Stimulated activated CD4-positive, alpha-beta T cell treated with anti-CD3 and anti-CD28 coated beads, Interleukin-1b, Interleukin-23, amount 100 ng/mL, for 24 hours (primary cell): ENCODE measurements at places on chromosomes 3 and 15.

GRCh38 chr3:117557464-117558090 is 848.0 kb downstream of the TUSC7 start:
- DNase-seq = no peak

DNA sequence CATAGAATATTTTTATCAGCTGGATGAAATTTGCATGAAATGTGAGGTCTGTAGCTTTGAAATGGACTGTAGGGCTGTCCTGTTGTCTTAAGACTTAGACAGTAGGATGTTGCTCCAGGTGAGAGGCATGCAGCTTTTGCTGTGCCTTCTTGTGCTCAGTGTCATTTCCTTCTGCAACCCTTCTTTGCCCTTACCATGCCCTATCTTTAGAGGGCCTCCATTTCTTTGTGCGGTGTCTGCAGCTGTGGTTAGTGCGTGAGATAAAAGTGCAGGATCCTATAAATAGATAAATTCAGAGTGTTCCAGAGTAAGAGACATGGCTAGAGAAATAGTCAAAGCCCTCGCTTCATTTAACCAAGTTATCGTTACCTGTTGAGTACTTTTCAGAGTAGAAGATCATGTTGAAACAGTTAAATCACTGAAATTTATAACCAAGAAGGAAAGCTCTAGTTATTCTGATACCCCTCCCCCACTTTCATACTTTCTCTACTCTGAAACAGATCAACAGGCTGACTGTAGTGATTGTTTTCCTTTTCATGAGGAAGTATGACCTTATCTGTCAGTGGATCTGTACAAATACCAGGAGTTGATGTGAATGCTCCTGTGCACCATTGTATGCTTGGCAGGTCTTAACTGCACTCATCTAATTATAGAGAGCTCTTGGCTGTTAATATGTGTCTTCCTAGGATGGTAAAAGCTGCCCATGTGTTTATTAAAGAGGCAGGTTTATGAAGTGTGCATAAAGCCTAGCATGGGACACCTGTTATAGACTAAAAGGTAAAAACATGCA is 18.2 kb downstream of the EIF3J start:
- no peak for DNase-seq

DNA sequence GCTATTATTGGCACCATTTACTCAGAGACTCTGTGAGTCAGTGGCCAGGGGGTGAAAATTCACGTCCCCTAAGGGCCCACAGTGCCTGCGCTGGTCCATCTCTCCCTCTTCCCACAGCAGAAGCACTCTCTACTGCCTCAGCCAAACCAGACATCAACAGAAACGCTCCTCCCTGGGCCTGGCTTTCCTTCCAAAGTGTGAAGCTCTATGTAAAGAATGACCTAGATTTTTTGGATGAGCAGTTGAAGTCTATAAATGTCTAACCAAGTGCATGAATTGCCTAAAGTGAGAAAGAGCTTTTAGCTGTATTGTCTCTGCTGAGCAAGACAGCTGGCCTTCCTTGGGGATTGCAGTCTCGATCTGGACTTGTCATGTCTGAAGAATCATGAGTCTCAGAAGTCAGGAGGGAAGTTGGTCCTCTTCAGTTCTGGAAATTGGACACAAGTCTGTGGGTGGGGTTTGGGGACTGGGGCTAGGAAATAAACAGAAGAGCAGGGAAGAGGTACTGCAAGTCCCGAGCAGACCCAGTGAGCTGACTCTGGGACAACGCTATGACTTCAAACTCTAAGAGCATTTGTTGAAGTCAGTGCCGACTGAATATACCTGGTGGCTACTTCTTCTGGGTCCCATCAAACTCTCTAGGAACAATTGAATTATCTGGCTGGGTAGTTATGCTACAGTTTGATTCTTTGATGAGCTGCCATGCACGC is 29.0 kb downstream of the RASGRP1 start:
- no peak for DNase-seq

DNA sequence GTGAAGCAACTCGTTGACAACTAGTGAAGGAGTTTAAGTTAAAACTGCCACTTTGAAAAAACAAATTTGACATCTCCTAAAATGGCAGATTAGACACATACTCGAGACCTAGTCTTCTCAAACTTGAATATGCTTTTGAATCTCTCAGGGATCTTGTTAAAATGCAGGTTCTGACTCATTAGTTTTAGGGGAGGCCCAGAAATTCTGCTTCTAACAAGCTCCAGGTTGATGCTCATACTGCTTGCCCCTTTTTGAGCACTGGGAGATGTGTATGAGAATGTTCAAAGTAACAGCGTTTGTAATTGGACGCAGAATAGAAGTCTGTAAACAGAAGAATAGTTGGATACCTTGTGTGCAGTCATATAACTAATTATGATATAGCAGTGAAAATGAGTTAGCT is 1.6 kb downstream of the C3orf38 start:
- DNase-seq = no peak

DNA sequence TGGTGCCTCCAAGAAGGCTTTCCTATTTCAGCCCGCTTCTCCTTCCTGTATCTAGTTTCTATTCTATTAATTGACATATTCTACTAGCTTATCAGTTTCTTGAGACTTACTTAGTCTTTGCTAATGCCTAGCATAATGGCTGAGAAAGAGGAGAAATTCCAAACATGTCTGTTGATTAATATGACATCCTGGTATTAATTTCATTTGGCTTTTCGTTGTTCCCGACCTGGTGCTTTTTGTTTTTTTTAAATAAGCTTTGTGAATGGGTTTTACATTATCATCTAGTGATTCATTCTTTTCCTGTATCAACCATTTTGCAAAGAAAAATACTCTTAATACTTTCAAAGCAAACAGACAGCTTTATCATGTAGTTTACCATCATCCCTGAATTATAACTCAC is 13.1 kb downstream of the WDR53 start:
- DNase-seq = no peak

DNA sequence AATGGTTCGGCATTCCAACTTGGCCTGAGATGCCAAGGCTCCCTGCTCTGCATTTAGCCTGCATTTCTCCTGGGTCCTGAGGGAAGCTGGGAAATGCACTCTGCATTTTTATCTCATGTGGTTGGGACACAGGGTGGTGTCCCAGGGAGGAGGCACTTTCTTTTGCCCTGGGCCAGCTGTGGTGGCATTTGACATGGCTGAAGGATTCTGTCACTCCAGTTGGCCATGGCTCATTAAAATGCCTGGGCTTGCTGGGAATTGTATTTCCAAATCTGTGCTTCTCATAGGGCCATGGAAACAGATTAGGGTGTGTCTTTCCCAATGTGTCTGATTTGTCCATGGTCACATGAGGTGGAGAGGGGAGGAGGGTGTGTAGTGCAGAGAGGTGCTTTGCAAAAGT is 128.3 kb upstream of the RGMA start:
- DNase-seq = no peak

- no peak for DNase-seq
Observed at GRCh38 chr3:131972091-131972490, 62.7 kb downstream of the CPNE4 start.

GRCh38 chr3:98817547-98818041 is 54.5 kb downstream of the ST3GAL6 start:
- DNase-seq = no peak

- DNase-seq = no peak
Observed at GRCh38 chr3:125147491-125147820, 65.1 kb downstream of the SLC12A8 start.

DNA sequence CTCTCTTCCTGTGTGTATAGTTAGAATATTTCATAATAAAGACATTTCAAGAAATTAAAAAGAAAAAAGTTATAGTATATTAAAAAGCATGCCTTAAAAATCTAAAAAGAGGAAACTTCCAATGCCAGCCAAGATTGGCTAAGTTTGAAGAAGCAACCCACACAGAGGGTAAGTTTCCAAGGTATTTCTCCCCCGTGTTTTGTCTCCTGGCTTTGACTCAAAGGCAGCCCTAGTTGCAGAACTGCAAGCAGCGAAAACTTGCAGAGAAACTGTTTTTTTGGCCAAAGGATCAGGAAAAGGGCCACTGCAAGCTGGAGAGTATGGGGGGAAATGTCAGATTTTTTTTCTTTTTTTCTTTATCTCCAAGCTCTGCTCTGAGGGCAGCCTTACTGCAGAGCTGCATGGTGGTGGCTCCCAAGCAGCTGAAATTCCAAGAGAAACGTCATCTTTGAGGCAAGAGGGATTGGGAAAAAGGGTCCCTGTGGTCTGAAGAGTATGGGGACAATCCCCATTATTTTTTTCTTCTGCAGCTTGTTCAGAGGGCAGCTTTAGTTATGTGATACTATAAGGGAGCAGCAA is 23.0 kb downstream of the HACL1 start:
- no peak for DNase-seq

- no peak for DNase-seq
Observed at GRCh38 chr3:124856677-124857076, 30.5 kb downstream of the ITGB5 start.

DNA sequence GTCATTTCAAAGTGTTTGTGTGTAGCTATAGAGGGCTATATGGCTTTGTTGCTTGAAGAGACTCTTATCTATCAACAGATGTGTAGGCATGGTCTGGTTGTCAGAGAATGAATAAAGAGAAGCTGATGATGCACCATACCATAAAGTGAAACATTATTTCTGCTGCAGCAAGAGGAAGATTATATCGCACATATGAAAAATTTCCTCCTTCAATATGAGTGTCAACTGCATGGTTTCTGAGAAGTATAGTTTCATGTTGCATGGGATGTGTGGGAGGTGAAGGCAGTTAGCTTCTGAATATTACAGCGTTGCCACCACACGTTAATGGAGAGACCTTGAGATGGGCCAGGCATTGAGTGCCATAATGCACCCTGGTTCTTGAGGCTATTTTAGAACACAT is 217.9 kb downstream of the SATB1 start:
- DNase-seq = no peak

DNA sequence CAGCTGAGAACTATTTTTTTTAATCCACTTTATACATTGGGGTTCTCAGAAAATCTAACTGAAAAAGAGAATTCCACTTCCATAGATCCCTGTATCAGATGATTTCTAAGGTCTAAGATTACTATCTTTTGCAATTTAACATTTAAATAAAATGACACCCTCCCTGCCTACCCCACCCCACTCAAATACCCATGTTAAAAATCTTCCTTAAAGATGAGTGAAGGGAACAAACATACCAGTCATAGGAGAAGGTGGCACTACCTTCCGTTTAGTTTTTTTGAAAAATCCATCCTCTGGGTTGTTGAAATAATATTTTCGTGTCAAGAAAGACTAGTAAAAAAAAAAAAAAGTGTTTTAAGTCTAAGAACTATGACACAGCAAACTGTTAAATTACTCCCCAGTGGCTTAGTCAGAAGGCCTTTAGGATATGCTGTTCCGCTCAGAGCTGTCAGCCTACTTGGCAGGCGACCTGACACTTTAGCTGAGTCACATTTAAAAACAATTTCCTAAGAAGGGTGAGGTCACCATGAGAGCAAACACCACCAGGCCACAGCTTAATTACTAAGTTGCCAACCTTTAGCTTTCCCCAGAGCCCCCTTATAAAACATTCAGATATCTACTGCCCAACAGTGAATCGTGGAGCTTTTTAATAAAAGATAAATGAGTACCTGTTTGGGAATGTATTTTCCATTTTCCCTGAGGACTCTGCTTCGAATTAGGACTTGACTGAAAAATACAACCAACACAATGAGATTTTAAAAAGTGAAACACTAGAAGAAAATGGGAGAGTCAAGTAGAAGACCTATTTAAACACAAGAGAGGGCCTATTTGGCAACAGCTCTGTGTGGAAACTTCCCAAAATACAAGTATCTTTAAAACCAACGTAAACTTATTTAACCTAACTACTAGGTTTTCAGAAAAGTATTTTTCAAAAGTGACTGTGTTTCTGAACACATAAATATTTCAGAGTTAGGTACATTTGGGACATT is 9.6 kb downstream of the EMC3 start:
- DNase-seq = no peak

GRCh38 chr15:94615688-94616087 is 384.3 kb downstream of the MCTP2 start:
- no peak for DNase-seq

- DNase-seq = no peak
Observed at GRCh38 chr3:54575618-54575960, 352.3 kb downstream of the LRTM1 start.

DNA sequence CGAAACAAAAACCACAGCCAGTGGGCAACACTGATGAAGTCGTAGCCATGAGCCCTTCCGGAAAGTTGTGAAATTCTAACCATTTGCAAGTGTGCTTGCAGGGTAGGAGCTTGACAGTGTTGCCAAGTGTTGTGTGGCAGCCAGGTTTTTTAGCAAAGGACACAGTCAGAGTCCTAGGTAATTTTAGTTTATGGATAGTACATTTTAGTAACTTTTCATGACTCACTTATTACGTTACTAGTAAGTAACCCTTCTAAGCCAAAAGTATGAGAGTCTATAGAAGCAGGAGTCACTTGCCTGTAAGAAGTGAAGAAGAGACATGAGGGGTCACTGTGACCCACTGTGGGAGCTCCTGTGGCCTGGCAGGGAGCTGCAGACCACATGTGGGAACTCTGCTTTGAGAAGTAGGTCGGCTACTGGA is 54.8 kb upstream of the ADPGK start:
- no peak for DNase-seq

DNA sequence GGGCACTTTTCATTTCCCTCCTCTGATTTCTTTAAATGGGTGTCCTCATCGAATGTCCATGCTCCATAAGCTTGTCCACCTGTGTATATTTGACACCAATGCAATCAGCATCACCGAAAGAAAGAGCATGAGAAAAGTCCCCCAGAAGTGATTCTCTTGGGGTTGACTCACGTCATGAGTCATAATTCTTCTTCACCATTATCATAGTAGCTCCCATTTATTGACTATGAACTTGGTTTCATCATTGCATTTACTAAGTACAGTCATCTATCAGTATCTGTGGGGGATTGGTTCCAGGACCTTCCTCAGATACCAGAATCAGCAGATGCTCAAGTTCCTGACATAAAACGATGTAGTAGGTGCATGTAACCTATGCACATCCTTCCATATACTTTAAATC is 372.5 kb upstream of the CFAP20DC start:
- DNase-seq = no peak

DNA sequence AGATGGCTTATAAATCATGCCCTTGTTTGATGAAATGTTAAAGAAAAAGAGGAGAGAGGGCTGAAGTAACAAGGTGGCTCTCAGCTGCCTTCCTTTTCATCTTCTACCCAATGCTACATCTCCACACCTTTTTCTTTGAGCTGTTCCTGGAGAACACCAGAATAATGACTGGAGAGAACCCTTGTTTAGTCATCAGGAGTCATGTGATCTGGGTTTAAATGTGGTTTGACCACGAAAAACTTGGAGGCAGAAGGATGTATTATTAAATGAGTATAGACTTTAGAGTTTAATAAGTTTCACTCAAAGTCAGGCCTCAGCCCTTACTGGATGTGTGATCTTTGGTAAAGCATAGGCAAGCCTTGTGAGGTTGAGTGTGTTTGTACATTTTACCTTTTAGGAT is 230.3 kb upstream of the TBL1XR1 start:
- no peak for DNase-seq

- DNase-seq = no peak
Observed at GRCh38 chr15:70478251-70478990, 284.9 kb downstream of the UACA start.

- DNase-seq = no peak
Observed at GRCh38 chr3:126947429-126947828, 35.5 kb upstream of the PLXNA1 start.

GRCh38 chr3:107990433-107990832 is 100.4 kb downstream of the CD47 start:
- no peak for DNase-seq

- no peak for DNase-seq
Observed at GRCh38 chr3:186115239-186115996, 6.5 kb upstream of the ETV5 start.
